AG20443 (cell line): ENCODE measurements at places on chromosomes 12 and 14.

GRCh38 chr14:53174918-53175317 is 21.8 kb upstream of the DDHD1 start:
- DNase-seq: no peak

DNA sequence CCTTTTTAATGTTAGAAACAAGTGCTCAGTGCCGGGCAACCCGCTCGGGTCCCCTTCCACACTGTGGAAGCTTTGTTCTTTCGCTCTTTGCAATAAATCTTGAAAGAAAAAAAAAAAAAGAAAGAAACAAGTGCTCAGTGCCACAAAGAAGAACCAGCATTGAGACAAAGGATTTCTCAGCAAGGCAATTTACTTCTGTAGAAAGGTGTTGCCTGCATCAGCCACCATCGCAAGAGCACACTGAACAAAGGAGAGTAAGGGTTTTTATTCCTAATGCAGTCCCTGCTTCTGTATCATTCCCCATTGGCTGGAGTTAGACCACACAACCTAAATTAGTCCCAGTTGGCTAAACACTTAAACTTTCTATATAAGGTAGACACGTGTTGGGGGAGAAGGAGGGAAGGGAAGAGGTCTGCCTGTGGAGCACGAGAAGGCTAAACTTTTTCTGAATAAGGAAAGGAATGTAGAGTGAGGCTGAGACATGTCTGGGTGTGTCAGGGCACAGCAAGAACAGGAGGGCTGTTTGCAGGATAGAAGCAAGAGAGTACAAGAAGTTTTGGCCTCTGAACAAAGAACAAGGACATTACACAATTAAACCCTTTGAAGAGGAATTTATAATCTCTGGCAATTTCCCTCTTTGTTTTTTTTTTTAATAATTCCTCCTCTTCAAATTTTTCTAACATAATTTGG is 21.4 kb downstream of the KLRF2 start:
- DNase-seq: no peak

DNA sequence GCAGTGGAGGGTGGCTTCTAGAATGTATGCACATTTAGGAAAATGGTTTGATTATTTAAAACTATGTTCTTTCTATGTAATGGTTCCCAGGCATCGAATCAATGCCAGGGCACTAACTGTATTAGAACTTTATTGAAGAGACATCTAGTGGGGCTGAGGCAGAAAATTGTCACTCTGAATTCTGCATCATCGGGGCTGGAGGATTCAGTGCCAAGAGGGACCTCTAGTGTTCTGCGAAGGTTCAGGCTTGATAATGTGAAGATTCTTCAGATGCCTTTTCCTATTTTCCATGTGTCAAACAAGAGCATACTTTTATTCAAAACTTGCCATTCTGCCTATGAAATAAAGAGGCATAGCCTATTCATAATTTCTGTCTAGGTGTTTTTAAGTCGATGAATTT is 146.3 kb downstream of the CAND1 start:
- DNase-seq: peak; percentile 73

GRCh38 chr12:76260390-76260748 is 87.8 kb downstream of the BBS10 start:
- no peak for DNase-seq

DNA sequence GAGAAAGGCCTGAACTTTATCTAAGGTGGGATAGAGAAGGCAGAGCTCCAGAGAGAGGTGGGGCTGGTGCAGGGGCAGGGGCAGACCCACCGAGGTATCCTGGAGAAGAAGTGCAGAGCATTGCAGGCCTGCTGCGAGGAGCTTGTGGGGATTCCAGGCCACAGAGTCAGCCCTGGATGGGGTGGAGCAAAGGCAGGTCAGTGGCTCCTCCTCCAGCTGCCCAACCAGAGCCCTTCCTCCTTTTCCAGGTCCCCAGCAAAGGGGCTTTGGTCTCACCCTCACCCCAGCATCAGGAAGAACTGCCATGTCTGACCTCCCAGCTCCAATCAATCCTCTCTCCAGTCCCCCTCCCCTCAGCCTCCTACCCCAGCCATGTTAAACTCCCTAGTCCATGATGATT is 19.8 kb upstream of the ZNF740 start:
- DNase-seq: no peak

DNA sequence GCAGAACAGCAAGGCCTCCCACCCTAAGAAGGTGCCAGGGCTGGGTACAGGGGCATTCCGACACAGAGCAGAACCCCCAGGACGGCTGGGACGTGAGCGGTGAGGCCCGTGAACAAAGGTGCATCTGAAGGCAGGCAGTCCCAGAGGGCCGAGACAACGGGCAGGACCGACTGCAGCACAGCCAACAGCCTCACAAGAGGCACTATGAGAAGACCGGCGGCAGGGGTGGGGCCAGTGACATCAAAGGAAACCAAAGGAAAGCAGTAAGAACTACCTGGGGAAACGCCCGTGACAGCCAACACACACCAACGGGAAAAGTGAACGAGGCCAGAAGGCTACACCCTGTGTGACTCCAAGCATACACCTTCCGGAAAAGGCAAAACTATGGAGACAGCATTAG is 9.1 kb downstream of the BTBD6 start:
- DNase-seq: no peak

DNA sequence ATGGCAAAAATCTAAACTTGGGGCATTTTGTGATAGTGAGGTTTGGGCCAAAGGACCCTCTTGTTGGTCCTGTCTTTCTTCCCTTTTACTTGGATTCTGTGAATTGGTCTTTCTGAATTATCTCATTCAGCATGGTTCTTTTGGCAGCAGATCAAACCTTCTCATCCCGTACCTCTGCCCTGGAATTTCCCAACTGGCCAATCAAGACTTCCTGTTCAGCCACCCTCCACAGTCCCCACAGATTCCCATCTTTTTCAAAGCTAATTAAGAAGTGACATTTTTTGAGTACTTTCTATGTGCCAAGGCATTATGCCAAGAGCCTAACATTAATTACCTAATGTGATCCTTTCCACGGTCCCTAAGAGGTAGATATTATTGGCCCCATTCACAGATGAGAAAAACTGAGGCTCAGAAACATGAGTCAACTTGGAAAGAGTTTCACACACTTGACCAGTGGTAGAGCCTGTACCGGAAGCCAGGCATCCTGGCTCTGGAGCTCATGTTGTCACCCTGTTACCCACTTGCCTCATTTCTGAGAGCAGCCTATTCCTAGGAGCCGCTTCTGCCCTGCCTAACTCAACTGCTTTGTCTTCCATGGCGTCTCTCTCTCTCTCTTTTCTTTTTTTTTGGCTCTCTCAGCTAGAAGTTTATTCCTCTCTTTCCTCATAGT is 135.9 kb downstream of the C12orf75 start:
- no peak for DNase-seq

DNA sequence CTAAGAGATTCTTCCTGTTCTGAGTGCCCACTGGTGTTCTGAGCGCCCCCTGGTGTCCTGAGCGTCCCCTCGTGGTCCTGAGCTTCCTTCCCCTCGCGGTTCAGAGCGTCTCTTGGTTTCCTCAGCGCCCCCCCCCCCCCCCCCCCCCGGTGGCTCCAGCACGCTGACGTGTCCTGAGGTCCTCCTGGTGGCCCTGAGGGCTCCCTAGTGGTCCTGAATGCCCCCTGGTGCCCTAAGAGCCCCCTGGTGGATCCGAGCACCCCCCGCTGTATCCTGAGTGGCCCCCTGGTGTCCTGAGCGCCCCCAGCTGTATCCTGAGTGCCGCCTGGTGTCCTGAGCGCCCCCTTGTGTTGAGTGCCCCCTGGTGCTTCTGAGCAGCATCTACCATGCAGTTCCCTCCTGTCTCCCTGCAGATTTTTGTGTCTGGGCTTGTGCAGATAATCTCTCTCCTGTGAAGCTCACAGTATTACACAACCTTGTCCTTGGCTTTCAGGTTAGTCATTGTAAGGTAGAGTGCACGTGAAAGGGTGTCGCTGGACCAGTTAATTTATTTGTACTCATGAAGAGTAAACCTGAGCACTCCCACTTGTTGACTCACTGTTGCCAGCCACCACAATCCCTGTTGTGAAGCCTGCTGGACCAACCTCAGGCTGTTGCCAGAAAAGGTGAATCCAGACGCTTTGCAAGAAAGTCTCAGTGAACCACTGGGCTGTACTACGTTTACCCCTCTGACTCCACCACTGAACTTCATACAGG is 1168.4 kb downstream of the TMEM121 start:
- no peak for DNase-seq

DNA sequence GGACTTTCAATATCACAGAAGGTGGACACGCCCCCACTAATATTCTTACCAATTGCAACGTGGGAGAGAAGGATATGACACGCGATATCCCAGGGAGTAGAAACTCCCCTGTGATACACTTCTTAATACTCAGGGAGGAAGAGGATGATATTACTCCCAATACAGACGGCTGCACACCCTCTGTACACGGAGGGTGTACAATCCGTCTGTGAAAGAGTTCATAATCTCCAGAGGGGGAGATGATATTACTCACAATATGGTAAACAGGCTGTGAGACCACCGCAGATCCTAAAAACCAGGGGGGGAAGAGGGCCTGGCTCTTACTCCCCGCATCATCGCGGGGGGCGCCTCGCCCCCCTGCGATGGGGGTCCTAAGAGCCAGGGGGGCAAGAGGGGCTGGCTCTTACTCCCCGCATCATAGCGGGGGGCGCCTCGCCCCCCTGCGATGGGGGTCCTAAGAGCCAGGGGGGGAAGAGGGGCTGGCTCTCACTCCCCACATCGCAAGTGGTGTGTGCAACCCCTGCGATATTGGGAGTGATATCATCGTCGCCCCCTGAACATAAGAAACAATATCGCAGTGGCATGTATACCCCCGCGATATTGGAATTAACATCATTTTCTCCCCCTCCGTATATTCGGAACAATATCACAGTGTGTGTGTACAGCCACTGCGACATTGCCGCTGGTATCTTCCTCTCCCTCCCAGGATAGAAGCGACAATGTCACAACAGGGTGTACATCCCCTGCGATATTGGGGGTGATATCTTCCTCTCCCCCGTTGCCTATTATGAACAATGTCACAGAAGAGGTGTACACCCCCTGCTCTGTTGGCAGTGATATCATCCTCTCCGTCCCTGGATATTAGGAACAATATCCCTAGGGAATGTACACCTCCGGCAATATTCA is 8.9 kb upstream of the CLEC6A start:
- no peak for DNase-seq

DNA sequence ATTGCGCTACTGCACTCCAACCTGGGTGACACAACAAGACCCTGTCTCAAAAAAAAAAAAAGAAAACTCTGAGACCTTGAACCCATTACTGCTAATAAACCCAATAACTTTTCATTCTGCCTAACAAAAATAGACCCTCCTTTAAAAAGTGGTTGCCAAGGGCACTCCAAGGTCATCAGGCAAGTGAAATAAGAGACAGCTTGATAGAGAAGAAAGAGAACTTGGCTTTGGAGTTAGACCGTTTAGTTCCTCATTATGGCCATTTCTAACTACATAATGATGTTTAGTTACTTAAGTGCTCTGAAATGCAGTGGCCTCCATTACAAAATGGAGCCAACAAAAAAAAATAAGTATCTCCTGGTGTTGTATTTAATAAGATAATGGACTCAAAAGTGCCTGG is 55.9 kb downstream of the PHLDA1 start:
- DNase-seq: no peak

DNA sequence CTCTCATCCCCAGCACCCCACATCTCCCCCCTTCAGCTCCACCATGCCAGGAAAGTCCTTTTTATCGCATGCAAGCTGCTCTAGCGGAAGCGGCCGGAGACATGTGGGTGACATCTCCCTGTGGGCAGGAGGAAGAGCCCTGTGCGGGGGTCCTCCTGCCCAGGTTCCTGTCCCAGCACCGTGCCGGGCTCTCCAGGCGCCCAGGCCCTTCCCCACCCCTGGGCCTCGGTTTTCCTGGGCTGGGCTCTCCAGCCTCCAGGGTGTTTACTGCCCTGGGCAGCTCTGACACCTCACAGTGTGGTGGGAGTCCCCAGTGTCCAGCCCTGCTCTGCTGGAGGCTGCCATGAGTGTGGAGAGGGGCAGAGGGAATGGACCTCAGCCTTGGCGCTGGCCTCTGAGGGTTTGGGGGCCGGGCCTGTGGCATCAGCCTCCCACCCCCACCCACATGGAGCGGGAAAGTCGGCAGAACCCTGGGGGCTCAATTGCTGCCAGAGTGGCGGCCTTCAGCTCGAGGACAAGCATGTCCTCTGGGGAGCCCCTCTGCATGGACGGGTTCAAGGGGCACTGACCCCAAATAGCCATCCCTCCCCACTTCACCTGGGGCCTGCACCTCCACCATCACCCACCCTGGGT is 16.9 kb downstream of the ASPG start:
- DNase-seq: no peak

GRCh38 chr12:89160716-89161123 is 191.6 kb downstream of the DUSP6 start:
- peak; percentile 63 for DNase-seq

- DNase-seq: no peak
Observed at GRCh38 chr12:12032260-12032791, 38.4 kb upstream of the BCL2L14 start.

DNA sequence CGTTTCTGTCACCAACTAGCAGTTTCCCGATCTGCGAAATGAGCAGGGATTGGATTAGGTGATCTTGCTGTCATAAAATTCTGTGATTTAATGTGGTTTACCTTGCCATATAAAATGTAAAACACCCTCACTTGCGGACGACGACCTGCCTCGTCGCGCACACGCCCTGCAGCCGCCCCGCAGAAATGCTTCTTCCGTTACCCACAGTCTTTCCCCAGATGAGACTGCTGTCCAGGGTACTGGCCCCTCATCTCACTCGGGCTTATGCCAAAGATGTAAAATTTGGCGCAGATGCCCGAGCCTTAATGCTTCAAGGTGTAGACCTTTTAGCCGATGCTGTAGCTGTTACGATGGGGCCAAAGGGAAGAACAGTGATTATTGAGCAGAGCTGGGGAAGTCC is 17.7 kb upstream of the FOXJ2 start:
- DNase-seq: no peak

GRCh38 chr12:132021031-132021871 is 71.5 kb downstream of the EP400 start:
- DNase-seq: no peak

- no peak for DNase-seq
Observed at GRCh38 chr14:64954491-64955240, 12.1 kb upstream of the GPX2 start.

- DNase-seq: no peak
Observed at GRCh38 chr12:119122751-119123150, 56.0 kb upstream of the HSPB8 start.

GRCh38 chr14:80923368-80923767 is 18.2 kb downstream of the CEP128 start:
- no peak for DNase-seq

GRCh38 chr12:76030341-76031080 is 1.1 kb downstream of the PHLDA1 start:
- DNase-seq: peak; percentile 29

DNA sequence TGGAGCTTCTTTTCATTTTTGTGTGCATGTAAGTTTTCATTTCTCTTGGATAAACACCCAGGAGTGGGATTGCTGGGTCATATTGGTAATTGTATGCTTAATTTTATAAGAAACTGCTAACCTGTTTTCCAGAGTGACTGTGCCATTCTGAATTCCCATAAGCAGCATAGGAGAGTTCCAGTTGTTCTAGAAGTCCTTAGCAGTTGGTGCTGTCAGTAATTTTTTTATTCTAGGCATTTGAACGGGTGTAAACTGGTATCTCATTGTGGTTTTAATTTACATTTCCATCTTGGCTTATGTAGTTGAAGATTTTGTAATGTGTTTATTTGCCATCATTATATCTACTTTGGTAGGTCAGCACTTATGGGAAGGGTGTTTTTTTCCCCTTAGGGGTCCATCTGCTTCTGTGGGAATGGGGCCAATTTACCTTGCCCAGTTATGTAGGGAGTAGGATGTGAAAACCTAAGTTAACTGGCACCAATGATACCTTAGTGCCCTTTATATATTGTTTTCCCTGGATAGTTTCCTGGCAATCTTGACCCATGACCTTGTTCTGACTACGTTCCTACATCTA is 202.9 kb downstream of the AKAP6 start:
- no peak for DNase-seq

- no peak for DNase-seq
Observed at GRCh38 chr12:125889742-125890141, 824.5 kb downstream of the AACS start.
